Activated CD8-positive, alpha-beta memory T cell treated with anti-CD3 and anti-CD28 coated beads, Interleukin-2, amount 50 U/mL, for 48 hours (primary cell): ENCODE measurements at places on chromosomes 16 and 17.
A peak's percentile ranks its signal among the peaks of the same experiment; 100 is the strongest.

GRCh38 chr16:79618692-79619050 is 18.1 kb upstream of the MAF start:
- DNase-seq, result peak; percentile 62

DNA sequence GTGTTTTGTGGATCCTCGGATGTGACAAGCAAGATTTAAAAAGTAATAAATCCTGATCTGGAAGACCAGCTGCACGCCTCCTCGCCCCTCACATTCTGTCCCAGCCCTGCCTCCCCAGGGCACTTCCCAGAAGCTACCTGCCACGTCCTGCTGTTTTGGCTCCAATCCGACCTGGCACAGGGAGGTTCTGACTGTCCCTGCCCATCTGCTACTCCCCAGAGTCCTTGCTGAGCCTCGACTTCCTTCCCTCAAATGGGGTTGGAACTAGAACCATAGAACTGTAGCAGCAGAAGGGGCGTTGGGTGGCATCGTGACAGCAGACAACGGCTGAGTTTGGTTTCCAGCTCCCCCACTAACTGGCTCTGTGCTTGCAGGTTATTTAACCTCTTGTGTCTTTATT is 71.7 kb downstream of the RPH3AL start:
- no peak for DNase-seq

GRCh38 chr17:62670202-62670821 is 42.8 kb downstream of the MRC2 start:
- DNase-seq, result no peak

GRCh38 chr16:89581861-89582563 is 6.5 kb downstream of the CPNE7 start:
- no peak for DNase-seq

DNA sequence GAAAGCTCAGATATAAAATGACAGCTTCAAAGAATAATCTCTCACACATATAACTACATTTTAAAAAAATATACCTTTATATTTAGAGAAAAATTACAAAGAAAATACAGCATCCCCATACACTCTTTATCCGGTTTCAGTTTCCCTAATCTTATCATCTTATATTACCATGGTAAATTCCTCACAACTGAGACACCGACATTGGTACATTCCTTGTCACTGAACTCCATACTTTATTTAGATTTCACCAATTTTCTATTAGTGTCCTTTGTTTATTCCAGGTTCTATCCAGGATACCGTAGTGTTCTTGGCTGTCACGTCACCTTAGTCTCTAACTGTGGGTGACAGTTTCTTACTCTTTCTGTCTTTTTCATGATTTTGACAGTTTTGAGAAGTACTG is 22.0 kb upstream of the ABCA10 start:
- no peak for DNase-seq

GRCh38 chr17:48819466-48819865 is 2.4 kb upstream of the TTLL6 start:
- DNase-seq, result no peak

- no peak for DNase-seq
These were observed 44.0 kb downstream of the SREBF1 start for GRCh38 chr17:17792551-17793377.

- DNase-seq, result no peak
These were observed 3.1 kb upstream of the MRPS34 start for GRCh38 chr16:1775846-1776671.

GRCh38 chr17:31314782-31315100 is 887 bp upstream of the EVI2B start:
- DNase-seq, result no peak

- DNase-seq, result no peak
These were observed 49.7 kb downstream of the KATNIP start for GRCh38 chr16:27599606-27600005.

DNA sequence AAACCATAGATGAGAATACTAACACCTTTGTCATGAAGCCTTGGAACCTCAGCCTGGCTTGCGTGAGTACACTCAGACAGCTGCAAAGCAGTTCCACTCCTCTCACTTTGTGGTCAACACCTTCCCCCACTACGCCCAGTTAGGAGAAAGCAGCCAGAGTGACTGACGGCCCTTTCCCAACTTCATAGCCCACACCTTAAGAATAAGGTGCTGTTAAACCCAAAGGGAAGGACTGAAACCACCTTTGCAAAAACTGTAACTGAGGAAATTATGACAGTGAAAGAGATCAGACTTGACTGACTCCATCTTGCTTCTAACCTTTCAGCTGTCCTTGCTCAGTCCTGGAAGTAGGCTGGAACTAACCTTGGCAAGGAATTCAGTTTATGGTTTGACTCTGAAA is 13.7 kb downstream of the N4BP1 start:
- DNase-seq, result peak; percentile 66

DNA sequence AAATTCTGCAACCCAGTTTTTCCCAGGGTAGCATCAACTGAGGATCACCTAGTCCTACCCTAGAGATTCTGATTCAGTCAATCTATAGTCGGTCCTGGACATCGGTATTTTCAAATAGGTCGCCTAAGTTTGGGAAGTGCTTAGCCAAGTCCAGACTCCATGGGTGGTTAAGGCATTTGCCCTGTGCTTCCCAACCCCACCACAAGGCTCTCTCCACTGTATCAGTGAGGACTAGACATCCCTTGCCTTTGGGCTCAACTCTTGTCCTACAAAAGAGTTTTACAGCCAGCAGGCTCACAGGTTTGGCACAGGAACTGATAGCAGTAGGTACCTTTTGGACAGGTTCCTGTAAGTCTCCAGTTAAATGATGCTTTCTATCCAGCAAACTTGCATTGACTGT is 13.8 kb downstream of the HYDIN start:
- no peak for DNase-seq

- no peak for DNase-seq
These were observed at the start of gene ZPBP2 for GRCh38 chr17:39867880-39868553. ZPBP2 (plus strand) TSS chr17:39868202; CDS start chr17:39868355, 153 bp downstream.

GRCh38 chr17:46836500-46836899 is 14.9 kb upstream of the WNT9B start:
- DNase-seq, result no peak

DNA sequence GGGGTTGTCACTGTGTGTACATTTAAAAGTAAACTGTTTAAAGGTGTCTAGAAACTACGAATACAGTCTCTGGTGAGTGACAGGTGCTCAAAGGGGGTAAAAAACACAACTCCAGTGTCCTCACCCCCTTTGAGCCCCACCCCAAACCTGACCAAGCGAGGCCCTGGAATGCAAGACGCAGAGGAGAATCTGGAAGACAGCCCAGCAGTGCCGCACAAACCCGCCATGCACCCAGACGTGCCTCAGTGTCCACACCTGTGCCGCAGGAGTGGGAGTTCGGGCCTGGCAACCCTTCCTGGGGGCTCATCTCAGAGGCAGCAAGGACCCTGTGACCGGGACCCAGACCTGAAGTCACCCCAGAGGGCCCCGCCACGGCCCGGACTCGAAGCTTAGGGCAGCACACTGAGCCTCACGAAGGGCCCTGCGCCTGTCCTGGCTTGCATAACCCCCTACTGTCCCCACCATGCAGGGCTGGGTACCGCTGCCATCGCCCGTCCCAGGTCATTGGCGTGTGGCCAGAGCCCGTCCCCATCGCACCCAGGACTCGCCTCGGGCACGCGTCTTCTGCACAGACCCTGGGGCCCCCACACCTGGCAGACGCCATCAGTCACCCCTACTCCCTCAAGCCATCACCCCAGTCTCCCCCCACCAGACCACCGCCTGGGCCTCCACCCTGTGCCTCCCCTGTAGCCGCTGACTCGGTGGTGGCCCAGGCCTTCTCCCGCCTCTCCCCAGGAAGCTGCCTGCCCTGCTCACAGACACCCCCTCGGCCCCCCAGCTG is 33.0 kb upstream of the ZC3H18 start:
- DNase-seq, result no peak
